ENCODE measurements at places on chromosomes 16 and 17.

- no peak for DNase-seq
Observed at GRCh38 chr17:28076144-28076543, 33.7 kb downstream of the NLK start.

DNA sequence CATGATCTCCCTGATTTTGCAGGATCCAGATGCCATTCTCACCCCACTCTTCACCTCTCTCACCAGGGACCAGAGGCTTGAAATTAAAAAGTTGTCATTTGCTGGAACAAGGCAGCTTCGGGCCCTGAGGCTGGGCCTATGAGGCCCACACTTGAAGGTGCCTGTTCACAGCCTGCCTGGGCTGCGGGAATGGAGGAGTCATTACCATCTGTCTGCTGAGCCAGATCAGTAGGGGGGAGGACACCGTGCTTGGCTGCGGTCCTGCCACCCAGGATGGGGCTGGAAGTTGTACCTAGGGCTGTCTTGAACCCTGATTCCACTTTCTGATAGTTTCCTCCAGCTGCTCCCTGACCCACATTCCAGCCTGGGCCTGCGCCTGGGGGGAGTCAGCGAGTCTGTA is 208.3 kb upstream of the N4BP1 start:
- DNase-seq: no peak

- no peak for DNase-seq
Observed at GRCh38 chr17:69179227-69179952, 37.7 kb upstream of the ABCA6 start.

DNA sequence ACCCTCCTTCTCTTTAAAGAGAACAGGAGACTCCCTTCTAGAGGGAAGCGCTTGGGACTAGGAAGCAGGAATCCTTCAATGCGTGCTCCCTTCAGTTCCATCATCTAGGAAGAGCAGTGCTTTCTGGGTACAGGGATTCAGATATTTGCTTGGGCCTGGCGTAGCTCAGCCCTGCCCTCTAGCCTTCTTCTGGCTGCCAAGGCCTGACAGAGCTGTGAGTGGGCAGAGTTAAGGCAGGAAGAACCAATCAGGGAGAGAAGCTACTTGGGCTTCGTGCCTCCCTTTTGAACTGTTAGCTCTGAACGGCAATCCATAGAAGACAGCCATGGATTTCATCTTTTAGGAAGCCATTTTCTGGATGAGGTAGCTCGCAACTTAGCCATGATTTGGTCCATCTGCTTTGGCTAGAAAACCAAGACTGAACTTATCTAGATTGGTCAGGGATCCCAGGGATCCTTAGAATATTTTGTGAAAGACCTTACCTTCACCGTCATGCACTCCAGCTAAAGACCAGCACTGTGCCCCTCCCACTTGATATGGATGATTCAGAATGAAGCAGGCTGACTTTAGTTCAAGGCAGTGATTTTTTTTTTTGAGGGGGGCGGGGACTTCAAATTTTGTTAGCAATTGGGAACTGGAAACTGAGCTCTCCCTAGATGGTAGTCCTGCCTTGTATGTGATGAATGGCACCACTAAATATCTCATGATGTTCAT is 2.5 kb upstream of the CORO6 start:
- DNase-seq: no peak

GRCh38 chr16:22799113-22799512 is 14.8 kb upstream of the HS3ST2 start:
- no peak for DNase-seq

GRCh38 chr17:14069251-14070021 is at the start of gene COX10:
COX10 (plus strand) TSS chr17:14069504; CDS start chr17:14069606, 102 bp downstream.
- DNase-seq: peak; percentile 84

GRCh38 chr17:57939797-57940196 is 15.4 kb downstream of the CUEDC1 start:
- peak; percentile 11 for DNase-seq

- no peak for DNase-seq
Observed at GRCh38 chr17:1914661-1915083, 84.9 kb downstream of the RPA1 start.

DNA sequence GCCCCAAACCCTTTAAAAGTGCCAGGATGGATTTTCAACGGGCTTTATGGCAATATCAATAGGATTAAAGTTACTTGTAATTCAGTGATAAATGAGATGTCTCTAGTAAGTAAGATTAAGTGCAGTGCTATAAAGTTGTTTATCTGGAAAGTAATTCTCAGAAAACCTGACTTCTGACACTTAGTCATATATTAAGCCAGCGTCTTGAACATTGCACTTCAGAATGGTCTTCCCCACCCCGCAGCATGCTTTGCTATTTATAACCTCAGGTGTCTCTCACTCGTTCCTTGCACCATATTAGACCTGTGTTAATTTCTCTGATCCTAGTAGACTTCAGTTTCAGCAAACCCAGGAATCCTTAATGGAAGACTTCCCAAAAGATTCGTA is 2.1 kb upstream of the MAF start:
- no peak for DNase-seq

GRCh38 chr17:3573246-3574100 is 15.9 kb upstream of the TRPV3 start:
- no peak for DNase-seq

DNA sequence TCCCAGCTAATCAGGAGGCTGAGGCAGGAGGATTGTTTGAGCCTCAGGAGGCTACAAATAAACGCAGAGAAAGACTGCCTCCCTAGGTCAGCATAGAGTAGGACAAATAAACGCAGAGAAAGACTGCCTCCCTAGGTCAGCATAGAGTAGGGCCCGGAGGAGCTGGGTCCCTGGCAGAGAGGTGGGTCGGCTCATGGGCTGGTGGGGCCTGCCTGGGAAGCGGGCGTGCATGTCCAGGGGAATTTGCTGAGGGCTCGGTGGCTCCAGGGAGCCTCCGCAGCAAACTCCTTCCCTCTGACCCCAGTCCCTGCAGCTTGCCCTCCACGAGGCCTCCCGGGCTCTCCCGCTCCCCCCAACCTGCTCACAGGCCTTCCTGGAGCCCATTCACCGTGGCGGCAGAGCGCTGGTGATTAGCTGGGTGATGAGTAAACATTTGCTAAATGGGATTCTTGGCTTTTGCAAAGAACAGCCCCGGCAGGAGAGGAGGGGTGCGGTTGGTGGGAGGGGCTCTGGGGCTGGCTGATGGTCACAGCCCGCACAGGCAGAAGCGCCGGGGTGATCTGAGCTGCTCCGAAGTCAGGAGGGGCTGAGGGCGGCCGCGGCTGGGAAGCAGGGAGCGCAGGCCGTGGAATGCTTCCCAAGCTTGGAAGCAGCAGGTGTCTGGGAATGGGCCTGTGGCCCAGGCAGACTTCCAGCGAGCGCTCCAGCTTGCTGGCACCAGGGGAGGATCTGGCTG is 93.1 kb downstream of the RTN4RL1 start:
- DNase-seq: no peak

- no peak for DNase-seq
Observed at GRCh38 chr16:65572156-65572555, 450.3 kb upstream of the CDH11 start.

- no peak for DNase-seq
Observed at GRCh38 chr17:49557312-49558024, 18.2 kb upstream of the NXPH3 start.

GRCh38 chr17:2707721-2708584 is 3.6 kb downstream of the CLUH start:
- DNase-seq: no peak

- DNase-seq: no peak
Observed at GRCh38 chr17:43482103-43483012, 1.4 kb upstream of the DHX8 start.

DNA sequence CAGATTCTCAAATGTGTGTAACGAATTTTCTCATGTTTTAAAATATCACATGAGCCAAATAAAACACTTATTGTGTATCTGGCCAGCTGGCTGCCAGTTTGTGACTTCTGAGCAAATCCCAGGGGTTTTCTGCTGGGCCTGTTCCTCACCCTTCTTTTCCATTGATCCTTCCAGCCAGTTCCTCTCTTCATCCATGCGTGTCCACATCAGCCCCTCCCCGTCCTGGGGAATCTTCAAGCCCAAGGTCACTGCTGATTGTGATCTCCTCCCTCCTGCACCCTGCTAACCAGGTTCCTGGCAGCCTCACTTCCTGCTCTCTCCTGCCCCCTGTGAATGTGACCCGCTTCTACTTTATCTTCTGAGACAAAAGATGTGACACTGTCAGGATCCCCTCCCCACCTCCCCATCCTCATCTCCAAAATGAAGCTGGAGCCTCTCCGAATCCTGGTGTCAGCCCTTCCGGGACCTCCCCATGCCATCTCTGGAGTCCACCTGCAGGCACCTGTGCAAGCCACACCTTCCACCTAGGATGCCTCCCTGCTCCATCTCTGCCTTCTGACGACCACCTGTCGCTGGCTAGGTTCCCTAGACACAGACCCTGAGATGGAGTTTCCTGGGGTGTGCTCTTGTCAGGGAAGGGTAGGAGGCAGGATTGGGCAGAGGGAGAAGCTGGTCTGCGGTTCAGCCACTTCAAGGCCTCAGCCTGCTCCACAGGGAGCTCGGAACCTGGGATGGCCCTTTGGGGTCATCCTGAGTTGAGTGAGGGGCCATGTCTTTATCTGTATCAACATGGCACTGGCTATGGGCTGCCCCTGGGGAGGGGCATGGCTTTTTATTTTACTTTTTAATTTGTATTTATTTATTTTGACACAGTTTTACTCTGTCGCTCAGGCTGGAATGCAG is 205.1 kb downstream of the KATNIP start:
- no peak for DNase-seq

DNA sequence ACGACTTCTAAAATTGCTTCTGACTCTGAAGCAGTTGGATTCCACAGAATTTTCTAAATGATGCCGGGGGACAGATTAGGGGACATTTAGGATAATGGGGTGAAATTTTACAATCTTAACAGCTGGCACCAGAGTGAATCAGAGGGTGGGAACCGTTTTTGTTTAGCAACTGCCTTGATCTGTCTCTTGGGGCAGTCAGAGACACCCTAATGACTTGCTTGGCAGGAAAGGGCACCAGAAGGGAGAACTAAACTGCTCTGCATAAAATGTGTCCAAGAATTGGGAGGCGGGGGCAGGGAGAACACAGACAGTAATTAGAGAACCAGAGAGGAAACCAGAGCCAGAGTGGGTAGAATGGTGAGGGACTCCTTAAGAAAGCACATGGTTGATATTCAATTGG is 6.1 kb upstream of the ABCC12 start:
- no peak for DNase-seq

DNA sequence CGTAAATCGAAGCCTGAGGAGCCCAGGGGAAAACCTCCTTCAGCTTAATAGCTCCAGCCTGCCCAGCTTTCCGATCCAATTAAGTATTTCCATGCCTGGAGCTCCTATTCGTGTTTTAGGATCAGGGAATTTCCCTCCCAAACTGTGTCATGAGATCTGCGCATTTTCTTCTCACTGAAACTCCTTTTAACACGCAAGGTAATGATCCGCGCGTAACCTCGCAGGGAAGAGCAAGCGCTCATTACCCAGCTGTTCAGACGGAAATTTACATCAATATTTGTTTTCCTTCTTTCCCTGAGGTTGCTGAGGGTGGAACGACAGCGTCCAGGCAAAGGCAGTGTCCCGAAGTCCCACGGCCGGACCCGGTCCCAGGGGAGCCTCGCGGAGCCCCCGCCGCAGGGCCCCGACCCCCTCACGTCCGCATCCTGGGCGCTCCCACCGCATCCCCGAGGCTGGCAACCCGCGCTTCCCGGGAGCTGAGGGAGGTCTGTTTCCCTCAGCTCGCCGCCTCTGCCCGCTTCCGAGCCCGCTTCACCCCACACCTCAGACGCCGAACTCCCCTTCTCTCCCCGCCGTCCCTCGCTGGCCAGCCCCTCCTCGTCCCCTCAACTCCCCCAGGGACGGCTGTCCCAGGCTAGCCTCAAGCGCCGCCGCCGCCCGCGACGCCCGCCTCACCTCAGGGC is 415 bp downstream of the ABCA5 start:
- DNase-seq: no peak

GRCh38 chr16:86707581-86707980 is 129.2 kb downstream of the FOXL1 start:
- no peak for DNase-seq

DNA sequence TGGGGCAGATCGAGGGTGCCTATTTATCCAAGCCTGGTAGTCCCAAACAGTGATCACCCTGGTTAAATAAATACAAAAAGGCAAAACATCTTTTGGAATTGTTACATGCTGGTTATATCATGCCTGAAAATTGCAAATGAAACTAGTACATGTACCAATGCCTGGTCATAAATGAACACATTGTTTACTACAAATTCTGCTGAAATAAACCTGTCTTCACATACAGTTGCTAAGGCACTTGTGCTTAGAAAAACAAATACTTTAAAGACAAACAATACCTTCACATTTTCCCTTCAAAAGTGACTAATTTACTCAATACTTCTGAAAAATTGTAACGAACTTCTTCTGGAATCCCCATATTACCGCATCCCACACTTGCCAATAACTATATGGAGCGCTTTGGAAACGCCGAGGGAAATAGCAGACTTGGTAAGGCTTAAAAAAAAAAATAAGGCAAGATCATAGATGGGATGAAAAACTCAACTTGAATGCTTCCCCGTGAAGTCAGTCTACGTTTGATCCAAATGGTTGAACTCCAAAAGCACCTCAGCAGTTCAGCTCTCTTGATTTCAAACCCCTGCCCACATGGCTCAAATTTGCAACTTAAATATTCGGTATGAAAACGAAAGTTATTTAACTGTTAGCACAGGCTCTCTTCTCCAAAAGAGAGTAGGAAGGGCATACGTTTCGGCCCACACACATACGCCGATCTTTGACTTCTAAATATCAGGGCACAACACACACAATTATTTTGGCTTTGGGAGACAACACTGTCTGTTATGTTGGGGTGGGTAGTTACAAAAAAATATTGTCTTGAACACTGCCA is 264.5 kb downstream of the NTN1 start:
- no peak for DNase-seq

DNA sequence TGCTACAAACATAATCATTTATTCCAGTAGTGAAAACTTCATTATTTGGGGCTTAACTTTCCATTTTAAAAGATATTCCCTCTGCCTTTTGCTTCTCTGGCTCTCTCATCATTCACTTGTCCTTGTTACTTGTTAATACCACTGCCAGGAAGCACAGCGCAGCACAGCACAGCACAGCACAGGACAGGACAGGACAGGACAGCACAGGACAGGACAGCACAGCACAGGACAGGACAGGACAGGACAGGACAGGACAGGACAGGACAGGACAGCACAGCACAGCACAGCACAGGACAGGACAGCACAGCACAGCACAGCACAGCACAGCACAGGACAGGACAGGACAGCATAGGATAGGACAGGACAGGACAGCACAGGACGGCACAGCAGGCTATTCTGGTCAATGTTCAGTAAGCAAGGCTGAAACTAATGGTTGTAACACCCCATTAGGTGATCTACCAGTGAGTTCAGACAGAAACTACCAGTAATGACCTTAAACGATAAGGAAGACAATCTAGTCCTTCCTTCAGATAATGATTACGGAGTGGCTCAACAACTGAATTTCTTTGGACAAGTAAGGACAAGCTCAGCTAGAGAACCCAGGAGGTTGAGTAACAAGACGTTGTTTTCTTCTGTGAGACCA is 31.9 kb downstream of the COG1 start:
- DNase-seq: no peak

DNA sequence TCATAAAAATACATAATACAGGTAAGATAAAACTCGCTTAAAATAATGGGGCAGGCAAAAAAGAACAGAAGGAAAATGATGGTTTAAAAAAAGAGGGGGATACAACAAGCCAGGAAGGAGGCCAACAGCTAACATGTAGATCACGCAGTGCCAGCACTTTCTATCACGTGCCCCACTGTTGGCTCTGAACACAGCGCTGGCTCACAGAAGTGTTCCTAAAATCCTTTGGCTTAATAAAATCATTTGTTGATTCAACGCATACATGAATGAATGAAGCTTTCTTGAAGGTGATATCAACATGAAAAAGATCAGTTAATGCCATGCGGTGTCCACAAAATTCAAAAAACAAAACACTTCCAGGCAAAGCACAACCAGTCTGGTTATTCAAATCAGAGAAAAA is 8.5 kb downstream of the ITGAE start:
- no peak for DNase-seq

GRCh38 chr16:19621445-19621844 is 65.9 kb downstream of the VPS35L start:
- no peak for DNase-seq
